ENCODE measurements at places on chromosomes 7 and 10.

GRCh38 chr10:71598621-71599055, 120.9 kb downstream of the C10orf105 start:
- no peak for DNase-seq

GRCh38 chr10:65618126-65618525, 1307.7 kb upstream of the LRRTM3 start:
- no peak for DNase-seq

GRCh38 chr10:77073663-77073960, 564.0 kb downstream of the KCNMA1 start:
- no peak for DNase-seq

- DNase-seq: no peak
Measured at GRCh38 chr7:81776948-81777630, 7.2 kb upstream of the HGF start.

- DNase-seq: peak; percentile 74
Measured at GRCh38 chr10:95907456-95908253, at the start of gene CC2D2B. TSS of gene CC2D2B (plus strand) at chr10:95907975. CDS start at chr10:95911324, 3,349 bp downstream.

- no peak for DNase-seq
Measured at GRCh38 chr10:21281765-21282484, 243.6 kb downstream of the SKIDA1 start.

DNA sequence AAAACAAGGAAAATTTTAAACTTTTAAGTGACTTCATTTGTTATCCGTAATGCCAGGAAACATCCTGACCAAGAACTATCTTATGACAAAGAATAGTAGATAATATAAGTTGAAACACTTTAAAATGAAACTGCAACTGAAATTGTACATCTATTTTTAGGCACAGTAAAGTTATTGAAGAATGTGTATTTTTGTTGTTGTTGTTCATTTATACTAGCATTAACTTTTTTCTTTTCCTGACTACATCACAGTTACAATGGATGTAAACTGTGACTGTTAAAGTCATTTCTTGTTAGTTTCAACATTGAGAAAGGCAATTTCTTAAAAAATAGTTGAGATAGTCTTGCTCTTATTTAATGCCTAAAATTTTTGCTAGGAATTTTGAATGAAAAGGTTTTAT, 2.6 kb downstream of the CPED1 start:
- DNase-seq: no peak

- no peak for DNase-seq
Measured at GRCh38 chr7:147332988-147333387, 1216.4 kb downstream of the CNTNAP2 start.

GRCh38 chr7:106566672-106567071, 94.3 kb downstream of the CCDC71L start:
- DNase-seq: no peak

Data from amygdala (tissue), 56 donors.